ENCODE measurements at places on chromosomes 1 and 21. TPM values are rescaled to one million over a fixed set of nuclear protein-coding genes. Genes with fewer than 3 reads are reported as not detected.

SPRR2A gene
- total RNA-seq, result 4.8 TPM

FAM177B gene
- total RNA-seq, result not detected

PPFIA4 gene
- total RNA-seq, result 3.1 TPM

PAPPA2 gene
- total RNA-seq, result 5.5 TPM

SPRR5 gene
- not detected for total RNA-seq

PANK4 gene
- total RNA-seq, result 23.8 TPM

NUDT4B gene
- total RNA-seq, result 13.5 TPM

FNDC10 gene
- 2.5 TPM for total RNA-seq

TLCD4 gene
- 0.34 TPM for total RNA-seq

CRABP2 gene
- total RNA-seq, result 22.9 TPM

LEPR gene
- 18.3 TPM for total RNA-seq

SLFNL1 gene
- total RNA-seq, result 0.21 TPM

ILDR2 gene
- total RNA-seq, result not detected

IQGAP3 gene
- total RNA-seq, result 0.07 TPM

PCNX2 gene
- 30.3 TPM for total RNA-seq

NPL gene
- total RNA-seq, result 3.8 TPM

LCE2B gene
- total RNA-seq, result not detected

OXCT2 gene
- total RNA-seq, result 1.7 TPM

PEX19 gene
- 38.2 TPM for total RNA-seq

B4GALT2 gene
- 62.4 TPM for total RNA-seq

HUNK gene
- total RNA-seq, result 0.07 TPM

SLAMF8 gene
- total RNA-seq, result not detected

ATP1A4 gene
- total RNA-seq, result not detected

PGBD5 gene
- 0.68 TPM for total RNA-seq

TSSK3 gene
- total RNA-seq, result 0.34 TPM

RAB7B gene
- 22.7 TPM for total RNA-seq

TFF2 gene
- total RNA-seq, result not detected

BCL2L15 gene
- under 0.01 TPM for total RNA-seq

TPTE gene
- total RNA-seq, result not detected

C1orf167 gene
- not detected for total RNA-seq

CCDC28B gene
- 3.5 TPM for total RNA-seq

JAM2 gene
- not detected for total RNA-seq

CR1L gene
- not detected for total RNA-seq

PLA2G5 gene
- total RNA-seq, result not detected

KRTAP26-1 gene
- not detected for total RNA-seq

KIF14 gene
- total RNA-seq, result 1.0 TPM
